ENCODE measurements at places on chromosomes 6 and 20.
A peak's percentile ranks its signal among the peaks of the same experiment; 100 is the strongest.

DNA sequence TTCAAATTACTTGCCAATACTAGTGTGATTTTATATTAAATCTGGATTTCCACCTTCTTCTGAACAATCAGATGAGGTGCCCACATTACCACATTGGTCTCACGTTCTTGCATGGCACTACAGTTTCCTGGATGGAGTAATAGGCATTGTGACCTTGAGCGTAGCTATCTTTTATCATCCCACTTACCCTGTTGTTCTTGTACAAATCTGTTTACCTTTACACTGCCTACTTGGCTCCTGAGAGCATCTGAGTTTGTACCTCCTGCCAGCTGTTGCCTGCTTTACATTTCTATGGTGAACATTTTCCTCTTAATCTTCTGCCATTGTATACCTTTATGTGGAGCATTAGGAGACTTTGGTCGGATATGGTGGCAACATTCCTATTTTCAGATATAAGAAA, 90.7 kb downstream of the AKAP7 start:
- no peak for DNase-seq

GRCh38 chr6:75746221-75746620, 2.8 kb upstream of the MYO6 start:
- DNase-seq: no peak

GRCh38 chr6:115091461-115091860, 748.6 kb upstream of the HS3ST5 start:
- DNase-seq: no peak

DNA sequence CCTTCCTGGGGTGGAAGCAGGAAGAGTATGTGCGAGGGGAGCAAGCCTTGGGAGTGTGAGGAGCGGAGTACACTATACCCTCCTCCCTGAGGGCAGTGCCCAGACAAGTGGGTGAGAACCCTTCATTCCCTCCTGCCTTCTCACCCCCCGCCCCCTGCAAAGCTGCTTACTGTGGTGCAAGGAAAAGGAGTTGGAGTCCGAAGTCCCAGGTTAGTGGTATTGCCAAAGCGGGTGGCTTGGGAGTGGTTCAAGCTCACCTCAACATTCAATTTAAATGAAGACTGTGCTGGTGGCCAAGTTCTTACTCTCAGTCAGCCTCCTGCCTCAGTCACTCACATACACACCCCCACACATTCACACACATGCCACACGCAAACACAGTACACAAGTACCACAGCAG, 74.7 kb upstream of the PRDM1 start:
- DNase-seq: no peak

DNA sequence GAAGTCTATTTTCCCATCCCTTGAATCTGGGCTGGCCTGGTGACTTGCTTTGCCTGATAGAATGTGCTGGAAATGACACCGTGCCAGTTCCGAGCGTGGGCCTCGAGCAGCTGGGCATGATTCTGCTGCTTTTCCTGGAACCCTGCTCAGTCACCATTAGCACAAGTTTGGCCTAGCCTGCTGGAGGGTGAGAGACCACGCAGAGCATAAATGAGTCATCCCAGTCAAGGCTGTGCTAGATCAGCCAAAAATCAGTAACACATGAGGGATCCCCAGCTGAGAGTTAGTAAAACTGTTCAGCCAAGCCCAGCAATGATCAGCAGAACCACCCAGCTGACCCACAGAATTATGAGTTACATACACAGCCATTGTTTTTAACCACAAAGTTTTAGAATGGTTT, 74.8 kb upstream of the TOP1 start:
- DNase-seq: peak; percentile 39

- DNase-seq: no peak
Measured at GRCh38 chr6:45658958-45659357, 281.2 kb upstream of the SUPT3H start.

DNA sequence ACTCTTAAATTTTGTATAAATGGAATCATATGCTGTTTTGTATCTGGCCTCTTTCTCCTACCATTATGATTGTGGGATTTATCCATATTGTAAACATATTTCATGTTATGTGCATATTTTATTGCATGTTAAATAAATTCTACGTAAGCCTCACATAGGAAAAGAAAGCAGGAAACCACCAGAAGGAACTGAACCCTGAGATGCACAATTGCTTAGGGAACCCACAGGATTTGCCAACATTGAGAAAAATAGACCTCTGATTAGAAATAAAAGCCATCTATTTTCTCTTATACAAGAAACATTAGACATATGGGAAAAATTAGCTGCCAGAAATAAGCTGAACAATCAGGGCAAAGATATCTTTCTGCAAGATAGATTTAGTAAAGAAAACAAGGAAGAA, 111.2 kb upstream of the CARMIL1 start:
- DNase-seq: no peak

- no peak for DNase-seq
Measured at GRCh38 chr6:141210901-141211300, 921.8 kb upstream of the GJE1 start.

DNA sequence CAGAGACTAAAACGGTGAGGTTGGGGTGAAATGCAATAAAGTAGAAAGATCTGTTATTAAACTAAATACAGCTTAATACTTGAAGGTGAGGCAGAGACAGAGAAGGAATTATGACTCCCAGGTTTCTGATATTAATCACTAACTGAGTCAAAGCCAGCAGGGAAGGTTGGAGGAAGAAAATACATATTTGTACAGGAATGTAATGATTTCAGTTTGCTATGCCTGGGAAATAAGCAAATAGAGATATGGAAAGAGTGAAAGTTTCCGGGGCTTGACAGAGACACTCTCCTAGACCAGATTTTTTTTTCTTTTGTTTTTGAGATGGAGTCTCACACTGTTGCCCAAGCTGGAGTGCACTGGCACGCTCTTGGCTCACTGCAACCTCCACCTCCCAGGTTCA, 76.8 kb downstream of the PTPRK start:
- no peak for DNase-seq

All from type B pancreatic cell (in vitro differentiated cells).